Left forelimb (tissue), 1 donor: ENCODE measurements at places on chromosomes 7 and 10.
A peak's percentile ranks its signal among the peaks of the same experiment; 100 is the strongest.

DNA sequence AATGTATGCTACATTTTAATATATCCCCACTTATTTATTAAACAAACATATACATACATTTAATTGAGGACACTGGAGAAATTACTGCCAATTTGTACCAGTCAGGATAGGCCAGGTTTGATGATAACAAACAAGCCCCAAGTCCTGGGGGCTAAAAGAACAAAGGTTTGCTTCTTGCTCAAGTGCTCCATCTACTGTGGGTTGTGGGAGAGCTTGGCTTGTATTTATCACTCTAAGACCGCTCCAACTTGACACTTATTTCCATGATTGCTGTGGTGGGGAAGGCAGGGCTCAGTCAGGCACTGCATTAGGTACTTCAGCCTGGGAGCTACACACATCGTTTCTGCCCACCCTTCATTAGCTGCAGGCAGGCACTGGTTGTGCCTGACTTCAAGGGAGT lies 136.6 kb upstream of the ZNF32 start:
- DNase-seq, result no peak

DNA sequence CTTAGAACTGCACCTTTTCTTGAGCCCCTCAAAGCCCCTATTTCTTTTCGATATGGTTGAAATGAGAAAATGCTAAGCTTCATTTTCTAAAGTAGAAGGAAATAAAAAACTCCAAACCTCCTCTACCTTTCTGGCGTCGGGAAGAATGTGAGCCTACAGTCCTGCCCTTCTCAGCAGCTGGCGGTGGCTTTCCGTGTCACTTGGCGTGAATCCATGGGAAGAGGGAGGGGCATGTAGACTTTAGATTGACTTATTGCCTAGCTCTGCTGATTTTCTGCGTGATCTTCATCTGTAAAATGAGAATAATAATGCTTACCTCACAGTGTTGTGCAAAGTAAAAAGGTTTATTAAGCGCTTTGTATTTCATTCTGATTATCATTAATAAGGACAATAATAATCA lies 35.0 kb downstream of the PRR15 start:
- DNase-seq, result no peak

DNA sequence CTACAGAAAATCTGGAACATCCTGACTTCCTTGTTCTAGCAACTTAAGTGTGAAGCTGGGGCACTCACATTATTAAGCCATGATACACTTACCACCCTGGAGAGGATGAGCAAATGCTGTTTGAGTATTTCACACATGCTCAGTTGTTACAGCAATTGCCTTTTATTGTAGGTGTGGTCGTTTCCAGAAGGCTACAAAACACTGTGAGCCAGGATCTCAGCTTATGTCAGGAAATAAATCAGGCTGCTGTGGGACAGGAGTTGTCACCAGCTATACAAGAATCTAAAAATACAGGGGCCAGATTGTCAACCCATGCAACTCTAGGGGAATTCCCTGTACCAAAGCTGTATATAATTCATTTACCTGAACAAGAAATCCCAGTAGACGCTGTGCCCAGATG lies 273.3 kb upstream of the SP4 start:
- no peak for DNase-seq

- DNase-seq, result peak; percentile 26
Observed at GRCh38 chr10:130039141-130039540, 71.5 kb downstream of the C10orf143 start.
